ENCODE measurements at places on chromosomes 16 and 17.

- DNase-seq: no peak
Measured at GRCh38 chr16:2715519-2715918, 4.5 kb downstream of the PRSS27 start.

DNA sequence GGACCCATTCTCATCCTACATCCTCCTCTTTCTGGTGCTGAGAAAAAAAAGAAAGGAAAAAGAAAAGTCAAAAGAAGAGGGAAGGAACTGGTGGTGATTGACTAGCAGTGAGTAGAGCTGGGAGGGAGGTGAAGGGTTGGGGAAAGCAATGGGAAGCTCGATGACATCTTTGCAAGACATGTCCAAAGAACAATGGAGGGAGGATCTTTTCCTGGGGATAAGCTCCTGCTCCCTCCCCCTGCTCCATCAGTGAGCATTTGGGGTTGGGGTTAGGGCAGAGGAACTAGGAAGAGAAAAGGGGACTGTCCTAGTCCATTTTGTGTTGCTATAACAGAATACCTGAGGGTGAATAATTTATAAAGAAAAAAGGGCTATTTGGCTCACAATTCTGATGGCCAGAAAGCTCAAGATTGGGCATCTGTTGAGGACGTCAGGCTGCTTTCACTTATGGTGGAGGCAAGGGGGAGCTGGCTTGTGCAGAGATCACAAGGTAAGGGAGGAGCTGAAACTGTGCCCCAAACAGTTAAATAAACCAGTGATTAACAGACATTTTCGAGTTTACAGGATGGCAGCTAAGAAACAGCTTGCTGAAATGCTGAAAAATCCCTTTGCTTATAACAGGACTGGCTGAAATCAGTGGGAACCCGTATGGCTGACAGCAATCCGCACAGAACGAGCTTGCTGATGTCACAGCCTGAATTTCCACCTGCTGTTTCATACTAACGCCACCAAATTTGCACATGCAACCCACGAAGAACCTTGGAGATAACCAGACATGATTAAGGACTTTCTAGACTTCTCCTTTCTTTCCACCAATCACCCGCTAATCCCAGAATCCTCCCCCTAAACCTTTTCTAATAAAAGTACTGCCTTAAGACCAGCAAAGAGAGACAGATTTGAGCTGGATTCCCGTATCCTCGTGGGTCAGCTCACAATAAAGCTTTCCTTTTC lies 1.6 kb upstream of the ODF4 start:
- DNase-seq: no peak

- no peak for DNase-seq
Measured at GRCh38 chr17:34616148-34616547, 36.8 kb downstream of the TMEM132E start.

GRCh38 chr17:164303-165235 lies 16.9 kb downstream of the DOC2B start:
- DNase-seq: no peak

DNA sequence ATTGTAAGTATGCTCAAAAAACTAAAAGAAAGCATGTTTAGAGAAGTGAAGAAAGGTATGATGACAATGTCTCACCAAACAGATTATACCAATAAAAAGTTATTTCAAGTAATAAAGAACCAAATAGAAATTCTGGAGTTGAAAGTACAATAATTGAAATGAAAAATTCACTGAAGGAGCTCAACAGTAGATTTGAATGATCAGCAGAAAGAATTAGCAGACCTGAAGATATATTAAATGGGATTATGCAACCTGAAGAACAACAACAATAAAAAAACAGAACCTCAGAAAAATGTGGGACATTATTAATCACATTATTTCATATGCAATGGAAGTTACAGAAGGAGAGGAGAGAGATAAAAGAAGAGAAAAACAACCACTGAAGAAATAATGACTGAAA lies 57.6 kb downstream of the ABCA8 start:
- no peak for DNase-seq

- no peak for DNase-seq
Measured at GRCh38 chr17:7858522-7858810, 663 bp downstream of the CYB5D1 start.

Data from GM04503 (cell line).